Effector CD4-positive, alpha-beta T cell (primary cell): ENCODE measurements at places on chromosomes 11 and 22.

GRCh38 chr11:65552388-65552951, 5.7 kb downstream of the LTBP3 start:
- no peak for DNase-seq

- DNase-seq: no peak
These were observed 18.5 kb downstream of the PRR33 start for GRCh38 chr11:1873048-1873812.

DNA sequence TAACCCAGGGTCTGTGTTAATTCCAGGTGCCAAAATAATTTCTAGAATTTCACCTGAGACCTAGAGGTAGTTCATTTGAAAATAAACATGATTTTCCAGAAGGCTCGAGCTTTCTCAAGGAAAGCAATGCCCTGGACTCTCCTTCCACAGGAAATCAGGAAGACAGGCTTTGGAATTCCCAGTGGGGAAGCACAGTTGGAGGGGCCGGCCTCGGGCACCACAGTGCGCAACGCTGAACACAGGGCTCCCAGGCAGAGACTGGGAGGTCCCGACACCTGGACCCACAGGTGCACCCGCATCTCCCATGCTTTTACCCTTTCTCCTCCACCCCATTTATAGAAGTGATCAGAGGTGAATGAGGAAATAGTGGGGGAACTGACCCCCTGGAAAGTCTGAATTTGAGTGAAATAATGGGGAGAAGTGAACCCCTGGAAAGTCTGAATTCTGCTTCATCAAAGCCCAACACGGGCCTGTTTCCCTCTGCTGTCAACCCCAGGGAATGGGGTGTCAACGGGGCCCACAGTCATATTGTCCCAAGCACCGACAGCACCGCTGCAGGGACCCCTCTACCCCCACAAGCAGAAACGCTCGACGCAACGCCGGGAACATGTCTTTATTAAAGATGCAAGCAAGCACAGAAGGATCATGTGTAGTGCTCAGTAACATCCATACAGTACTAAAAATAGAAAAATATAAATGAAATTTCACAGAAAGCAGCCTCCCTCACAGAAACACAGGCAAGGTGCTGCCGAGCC, 12.0 kb upstream of the EFCAB6 start:
- no peak for DNase-seq

DNA sequence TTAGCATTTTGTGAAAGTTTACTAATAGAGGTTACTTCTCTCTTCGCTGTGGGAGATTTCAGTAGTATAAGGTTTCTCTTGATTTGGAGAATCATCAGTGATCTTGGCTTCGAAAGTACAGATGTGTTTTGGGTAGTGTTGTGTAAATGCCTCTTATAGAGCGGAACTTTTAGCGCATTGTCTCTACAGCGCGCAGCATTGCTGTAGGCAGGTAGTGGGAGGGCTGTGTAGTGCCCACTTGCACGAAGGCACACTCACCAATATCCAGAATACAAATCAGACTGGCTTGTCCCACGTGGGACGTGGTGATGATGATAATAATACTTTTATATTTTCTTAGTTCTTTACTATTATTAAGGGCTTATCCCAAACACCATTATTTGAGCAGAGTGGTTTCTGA, 51.4 kb downstream of the FAM83F start:
- DNase-seq: no peak

DNA sequence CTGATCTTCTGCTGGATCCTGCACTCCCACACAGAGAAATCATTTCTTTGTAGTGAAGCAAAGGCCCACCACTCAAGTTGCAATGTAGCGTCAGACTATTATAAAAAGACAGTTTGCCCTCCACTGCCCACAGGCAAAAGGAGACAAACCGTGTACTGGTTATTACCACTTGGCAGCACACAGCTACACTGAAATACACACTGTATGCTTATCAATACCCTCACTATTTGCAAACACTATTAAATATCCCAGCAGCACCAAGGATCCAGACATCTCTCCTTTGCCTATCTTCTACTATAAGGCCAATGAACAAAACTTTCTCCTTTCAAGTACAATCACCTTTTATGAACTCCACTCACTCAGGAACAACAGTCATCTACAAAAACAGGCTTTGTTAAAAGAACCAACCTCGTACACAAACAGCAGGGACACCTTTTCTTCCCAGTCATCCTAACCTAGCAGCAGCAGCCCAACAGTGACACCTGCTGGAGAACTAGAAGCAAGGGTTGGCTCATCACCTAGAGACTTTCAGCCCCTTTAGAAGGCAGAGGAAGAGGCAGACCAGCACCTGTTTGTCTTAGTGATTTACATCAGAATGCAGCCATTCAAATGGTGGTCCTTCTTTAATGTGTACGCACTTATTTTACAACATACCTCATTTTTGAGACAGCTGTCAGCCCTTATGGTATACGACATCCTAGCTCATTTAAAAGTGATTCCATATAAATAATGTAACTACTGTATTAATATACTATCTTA, 56.1 kb downstream of the AMBRA1 start:
- DNase-seq: peak; percentile 36

DNA sequence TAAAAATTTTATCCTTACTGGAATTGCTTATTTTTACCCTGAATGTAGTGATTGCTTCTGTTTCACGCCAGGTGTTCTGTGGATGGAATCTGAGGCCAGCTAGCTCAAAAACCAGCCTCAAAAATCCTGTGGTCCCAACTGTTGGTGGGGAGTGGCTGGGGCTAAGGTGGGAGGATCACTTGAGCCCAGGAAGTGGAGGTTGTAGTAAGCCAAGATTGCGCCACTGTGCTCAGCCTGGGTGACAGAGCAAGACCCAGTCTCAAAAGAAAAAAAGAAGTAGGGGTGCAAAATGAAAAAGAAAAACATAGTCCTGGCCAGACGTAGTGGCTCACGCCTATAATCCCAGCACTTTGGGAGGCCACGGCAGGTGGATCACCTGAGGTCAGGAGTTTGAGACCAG, 27.0 kb upstream of the SLC5A1 start:
- no peak for DNase-seq

GRCh38 chr11:95066716-95067038, at the start of gene SRSF8:
TSS of gene SRSF8 (plus strand) at chr11:95066919. CDS start at chr11:95067227, 308 bp downstream.
- no peak for DNase-seq

- DNase-seq: no peak
These were observed 99.3 kb upstream of the FAT3 start for GRCh38 chr11:92125321-92125720.

- DNase-seq: no peak
These were observed 307.7 kb upstream of the KIRREL3 start for GRCh38 chr11:127308291-127308690.

GRCh38 chr11:68714060-68714856, 29.9 kb downstream of the GAL start:
- no peak for DNase-seq

- DNase-seq: no peak
These were observed 38.3 kb upstream of the TFIP11 start for GRCh38 chr22:26550498-26551033.

DNA sequence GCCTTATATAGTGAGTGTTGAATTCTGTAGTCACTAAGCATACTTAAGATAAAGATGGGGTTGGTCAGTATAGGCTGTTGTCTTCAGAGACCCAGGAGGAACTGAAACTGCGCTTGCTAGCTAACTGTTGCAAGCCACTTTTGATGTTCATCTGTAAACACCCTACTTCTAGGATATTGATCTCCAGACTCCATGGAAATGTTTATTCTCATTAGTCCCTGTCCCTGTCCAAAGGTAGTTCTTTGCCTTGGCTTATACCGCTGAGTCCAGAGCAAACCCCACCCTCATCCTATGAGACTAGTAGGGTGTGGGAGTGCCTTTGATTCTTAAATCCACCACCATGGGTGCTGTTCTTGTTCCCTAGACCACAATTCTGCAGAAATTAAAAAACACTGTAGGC, 36.4 kb downstream of the DEPDC5 start:
- DNase-seq: no peak

- no peak for DNase-seq
These were observed 204.2 kb upstream of the GUCY1A2 start for GRCh38 chr11:107222431-107222830.
